ENCODE measurements at places on chromosomes 5 and 9. TPM values are rescaled to one million over a fixed set of nuclear protein-coding genes. Genes with fewer than 3 reads are reported as not detected.

Gene ADAMTSL2
- total RNA-seq: 0.81 TPM

DNA sequence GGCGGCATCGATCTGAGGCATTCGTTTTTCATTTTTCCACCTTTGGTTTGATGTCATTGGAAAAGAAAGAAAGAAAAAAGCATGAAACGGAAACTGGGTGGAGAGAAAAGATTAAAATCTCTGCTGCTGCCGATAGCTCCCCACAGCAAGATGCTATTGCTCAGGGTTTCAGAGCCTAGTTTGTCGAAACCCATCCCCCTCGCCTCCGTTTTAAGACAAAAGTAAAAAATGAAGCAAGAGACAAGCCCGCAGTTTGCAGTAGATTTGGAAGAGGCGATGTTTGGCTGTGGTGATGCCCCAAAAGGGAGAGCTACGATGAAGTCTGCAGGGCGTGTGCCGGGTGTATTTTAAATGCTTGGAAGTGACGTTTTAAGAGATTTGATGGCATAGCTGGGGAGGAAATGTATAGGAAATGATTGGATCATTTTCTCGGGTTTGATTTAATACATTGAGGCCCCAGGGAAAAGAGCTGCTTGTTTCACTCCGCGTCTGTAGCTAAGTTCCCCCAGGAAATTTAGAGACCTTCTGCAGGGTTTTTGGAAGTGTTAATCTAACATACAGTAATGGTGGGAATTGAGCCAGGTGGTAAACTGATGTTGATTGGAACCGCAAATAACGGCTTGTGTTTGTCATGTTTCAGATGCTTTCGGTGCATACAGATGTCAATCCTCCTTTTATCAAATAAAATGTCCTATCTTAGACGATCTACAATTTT is 909 bp downstream of the NDFIP1 start:
- H3K36me3 ChIP-seq: no peaks in the 10 kb centered on the region
- no peak for DNase-seq
- H3K4me1 ChIP-seq: peaks cover 26% of the 10 kb centered on the region
- no peaks in the 10 kb centered on the region for H3K27me3 ChIP-seq
- peak overlapping the region; percentile 77 for H3K4me3 ChIP-seq
- H3K27ac ChIP-seq: peak overlapping the region; percentile 97

Gene SLC46A2
- not detected for total RNA-seq

DNA sequence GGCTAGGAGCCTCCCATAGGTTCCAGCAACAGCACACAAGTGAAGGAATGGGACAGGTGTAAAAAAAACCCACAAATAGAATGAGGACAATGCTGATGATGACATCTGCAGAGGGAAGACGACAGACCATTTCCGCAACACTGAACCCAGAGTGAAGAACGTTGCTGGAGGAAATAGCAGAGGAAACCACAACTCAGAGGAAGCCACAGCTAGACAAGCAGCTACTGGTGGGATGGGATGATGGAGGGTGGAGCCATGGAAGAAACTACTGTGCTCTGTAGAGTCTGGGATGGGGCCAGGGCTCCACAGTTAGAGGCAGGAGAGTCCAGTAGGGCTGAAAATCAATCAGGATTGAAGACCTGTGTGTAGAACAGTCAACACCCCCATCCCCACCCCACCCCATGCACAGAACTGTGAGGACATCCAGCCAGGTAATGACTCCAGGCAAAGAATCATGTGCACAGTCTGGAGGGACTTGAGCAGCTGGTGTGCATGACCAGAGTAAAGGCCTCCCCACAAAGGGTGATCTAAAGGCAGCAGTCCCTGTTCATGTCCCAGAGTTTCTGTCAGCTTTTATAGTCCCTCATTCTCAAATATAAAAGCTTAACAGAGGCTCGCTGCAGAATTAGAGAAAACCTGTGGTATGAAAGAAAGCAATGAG is 65.2 kb upstream of the SPIN1 start:
- no peaks in the 10 kb centered on the region for H3K27me3 ChIP-seq
- peak; percentile 4 for DNase-seq
- H3K4me1 ChIP-seq: no peaks in the 10 kb centered on the region
- no peak overlapping the region for H3K27ac ChIP-seq

DNA sequence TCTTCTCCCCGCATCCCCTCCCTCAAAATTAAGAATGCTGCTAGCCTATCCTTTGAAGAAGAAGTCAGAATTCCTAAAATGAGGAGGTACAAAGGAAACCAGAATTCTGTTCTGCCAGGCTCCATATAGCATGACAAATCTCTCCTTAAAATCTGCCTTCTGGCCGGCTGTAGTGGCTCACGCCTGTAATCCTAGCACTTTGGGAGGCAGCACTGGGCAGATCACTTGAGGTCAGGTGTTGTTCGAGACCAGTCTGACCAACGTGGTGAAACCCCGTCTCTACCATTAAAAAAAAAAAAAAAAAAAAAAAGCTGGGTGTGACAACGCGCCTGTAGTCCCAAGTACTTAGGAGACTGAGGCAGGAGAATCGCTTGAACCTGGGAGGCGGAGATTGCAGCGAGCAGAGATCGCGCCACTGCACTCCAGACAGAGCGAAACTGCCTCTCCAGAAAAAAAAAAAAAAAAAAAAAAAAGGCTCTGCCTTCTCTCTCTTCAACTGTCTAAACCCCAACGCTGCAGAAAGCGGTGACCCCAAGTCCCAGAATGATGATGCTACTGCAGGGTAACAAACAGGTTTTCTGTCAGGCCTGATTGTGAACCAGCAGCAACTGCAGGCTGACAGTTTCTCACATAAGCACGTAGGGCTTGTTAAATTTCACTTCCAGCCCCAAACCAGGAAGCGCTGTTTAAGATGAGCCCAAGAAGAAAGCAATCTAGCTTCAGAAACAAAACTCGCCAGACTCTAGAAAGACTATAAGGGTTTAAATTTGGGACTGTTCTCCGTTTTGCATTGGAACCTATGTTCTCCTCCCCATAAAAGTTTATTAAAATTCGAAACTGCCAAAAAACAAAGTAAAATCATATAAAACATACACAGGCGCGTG is 963 bp upstream of the CAST start:
- DNase-seq: peak; percentile 70
- peak overlapping the region; percentile 96 for H3K4me3 ChIP-seq
- H3K36me3 ChIP-seq: no peaks in the 10 kb centered on the region
- peaks cover 38% of the 10 kb centered on the region for H3K4me1 ChIP-seq
- H3K27ac ChIP-seq: peak overlapping the region; percentile 99
- H3K27me3 ChIP-seq: no peaks in the 10 kb centered on the region

GRCh38 chr9:16413509-16414016 is 456.9 kb downstream of the BNC2 start:
- peak overlapping the region; percentile 41 for H3K27ac ChIP-seq
- H3K27me3 ChIP-seq: no peaks in the 10 kb centered on the region
- no peaks in the 10 kb centered on the region for H3K36me3 ChIP-seq
- no peak overlapping the region for H3K4me3 ChIP-seq
- peak; percentile 71 for DNase-seq
- H3K4me1 ChIP-seq: peaks cover 21% of the 10 kb centered on the region

Gene HAVCR2
- total RNA-seq: 21.7 TPM

DNA sequence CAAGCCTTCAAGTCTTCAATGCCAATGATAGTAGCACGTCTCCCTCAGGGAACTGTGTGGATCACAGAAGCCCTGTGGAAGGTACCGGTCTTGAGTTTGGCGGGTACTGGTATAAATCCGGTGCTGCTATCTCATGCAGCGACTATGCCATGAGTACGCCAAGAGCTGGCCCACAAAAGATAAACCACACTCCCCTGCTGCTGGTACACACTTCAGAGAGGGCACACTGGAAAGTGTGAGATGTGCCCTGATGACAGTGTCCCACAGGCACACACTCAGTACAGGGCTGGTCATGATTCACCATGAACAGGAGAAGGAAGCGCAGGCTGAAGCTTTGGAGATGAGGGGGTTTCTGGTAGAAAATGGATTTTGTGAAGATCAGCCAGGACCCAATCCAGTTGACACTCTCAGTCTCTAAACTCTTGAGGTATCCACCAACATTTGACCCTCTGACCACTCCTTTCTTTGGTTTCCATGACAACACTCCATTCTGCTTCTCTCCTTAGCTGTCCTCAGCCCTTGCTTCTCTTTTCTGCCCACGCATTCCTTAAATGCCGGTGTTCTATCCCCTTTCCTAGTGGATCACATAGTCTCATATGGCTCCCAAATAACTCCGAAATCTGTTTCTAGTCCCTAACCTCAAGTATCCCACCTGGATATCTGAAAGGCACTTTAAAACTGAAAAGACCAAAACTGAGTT is 5.1 kb downstream of the AMACR start:
- no peaks in the 10 kb centered on the region for H3K36me3 ChIP-seq
- no peaks in the 10 kb centered on the region for H3K27me3 ChIP-seq
- peaks cover 7% of the 10 kb centered on the region for H3K4me1 ChIP-seq

GRCh38 chr9:98311541-98311940 is 56.1 kb upstream of the TBC1D2 start:
- H3K36me3 ChIP-seq: no peaks in the 10 kb centered on the region
- no peaks in the 10 kb centered on the region for H3K27me3 ChIP-seq
- DNase-seq: no peak
- no peaks in the 10 kb centered on the region for H3K4me1 ChIP-seq
- no peak overlapping the region for H3K4me3 ChIP-seq

Gene GALNT12
- total RNA-seq: 15.3 TPM
